ENCODE measurements at places on chromosomes 3 and 15.

GRCh38 chr15:63226966-63227401 lies 37.6 kb downstream of the RAB8B start:
- no peak for DNase-seq

GRCh38 chr3:27560484-27561056 lies 76.4 kb upstream of the SLC4A7 start:
- DNase-seq = no peak

GRCh38 chr3:48047841-48048464 lies 31.7 kb upstream of the MAP4 start:
- DNase-seq = no peak

DNA sequence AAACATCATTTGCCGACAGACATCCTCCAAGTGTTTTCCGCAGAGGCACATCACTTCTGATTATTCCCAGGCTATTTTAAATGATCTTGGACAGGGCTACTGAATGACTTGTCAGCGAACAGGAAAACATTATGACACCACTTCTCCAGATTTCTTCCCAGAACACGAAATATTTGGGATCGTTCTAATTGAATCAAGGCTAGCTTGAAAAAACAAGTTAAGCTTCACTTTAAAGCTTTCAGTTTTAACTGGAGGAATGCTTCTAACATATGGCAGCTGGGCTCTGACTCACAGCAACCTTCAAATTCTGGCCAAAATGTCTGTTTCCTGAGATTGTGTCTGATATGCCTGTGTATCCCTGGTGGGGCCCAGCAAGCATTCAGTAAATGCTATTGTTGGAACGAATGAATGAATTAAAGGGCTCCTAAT lies 127.0 kb upstream of the ICE2 start:
- DNase-seq = no peak

DNA sequence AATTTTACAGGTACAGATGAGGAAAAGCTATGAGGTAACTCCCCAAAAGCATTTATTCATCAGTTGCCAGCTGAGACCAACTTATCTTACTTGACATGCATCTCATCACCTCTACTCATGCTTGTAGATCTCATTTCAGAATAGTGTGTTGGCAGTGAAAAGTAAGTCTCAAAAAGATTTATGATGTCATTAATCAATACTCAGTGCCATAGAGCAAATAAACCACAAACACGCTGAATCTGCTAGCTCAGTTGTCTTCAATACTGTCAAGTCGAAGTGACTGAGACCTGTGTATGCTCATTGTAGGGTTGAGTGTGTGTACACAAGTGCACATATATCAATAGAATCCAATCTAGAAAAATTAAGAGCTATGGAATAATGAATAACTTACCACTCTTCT lies 413.5 kb downstream of the CNTN3 start:
- DNase-seq = no peak
